Erythroblast (primary cell): ENCODE measurements at places on chromosomes 6 and 20.

DNA sequence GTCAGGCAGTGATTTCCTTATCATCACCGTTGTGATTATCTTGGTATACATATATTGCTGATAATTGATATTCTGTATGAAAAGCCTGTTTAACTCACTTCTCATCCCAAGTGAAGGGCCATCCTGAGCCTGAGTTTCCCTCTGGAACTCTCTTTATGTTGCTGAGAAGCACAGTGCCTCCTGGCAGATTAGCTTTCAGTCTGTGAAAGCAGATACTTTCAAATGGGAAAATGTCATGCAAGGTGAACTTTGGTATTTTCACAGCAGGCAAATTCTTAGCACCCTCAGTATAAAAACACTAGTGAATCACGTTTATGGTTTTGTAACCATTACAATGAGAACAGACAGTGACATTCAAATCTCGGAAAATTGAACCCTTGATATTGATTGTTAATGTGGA, 151.6 kb downstream of the PRIM2 start:
- DNase-seq, result no peak

DNA sequence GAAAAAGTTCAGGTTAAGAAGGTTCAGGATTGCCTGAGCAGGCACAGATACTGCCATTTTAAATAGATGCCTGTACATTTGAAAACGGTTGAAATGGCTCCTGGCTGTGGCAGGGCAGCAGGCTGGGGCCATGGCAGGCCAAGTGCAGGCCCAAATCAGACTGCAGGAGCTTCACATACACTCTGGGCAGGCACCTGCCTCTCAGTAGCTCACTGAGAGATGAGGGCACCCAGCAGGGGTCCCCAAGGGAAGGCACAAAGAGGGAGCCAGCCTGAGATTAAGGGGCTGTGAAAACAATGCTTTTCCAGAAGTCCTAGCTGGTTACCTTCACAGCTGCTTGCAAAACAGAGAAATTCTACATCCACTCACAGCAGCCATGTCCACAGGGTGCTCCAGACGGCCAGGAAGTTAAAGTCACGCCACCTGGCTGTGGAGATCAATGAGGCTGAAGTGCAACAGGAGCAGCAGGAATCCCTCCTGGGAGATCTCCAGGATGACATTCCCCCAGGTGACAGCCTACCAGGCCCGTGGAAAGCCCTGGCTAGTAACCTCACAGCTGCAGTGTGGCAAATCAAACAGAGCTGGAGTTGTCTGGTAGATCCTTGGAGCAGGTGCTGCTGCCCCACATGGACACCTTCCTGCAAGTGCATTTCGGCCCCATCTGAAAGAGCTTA, 6.2 kb upstream of the RAET1E start:
- DNase-seq, result no peak

DNA sequence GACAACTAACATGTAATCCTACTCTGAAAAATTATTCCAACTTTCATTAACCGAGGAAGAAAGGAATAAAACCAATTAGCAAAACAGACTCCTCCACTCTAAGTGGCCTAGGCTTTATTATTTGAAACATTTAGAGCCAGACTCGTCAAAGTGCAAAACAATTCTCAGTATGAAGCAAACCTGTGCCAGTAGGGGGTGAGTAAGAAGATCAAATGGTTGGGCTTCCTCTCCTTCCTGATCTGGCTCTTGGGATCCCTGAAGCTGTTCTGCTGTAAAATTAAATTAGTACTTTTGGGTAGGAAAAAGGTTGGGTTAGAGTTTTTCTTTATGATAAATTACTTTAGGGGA, 177.6 kb upstream of the MAN1A1 start:
- no peak for DNase-seq

DNA sequence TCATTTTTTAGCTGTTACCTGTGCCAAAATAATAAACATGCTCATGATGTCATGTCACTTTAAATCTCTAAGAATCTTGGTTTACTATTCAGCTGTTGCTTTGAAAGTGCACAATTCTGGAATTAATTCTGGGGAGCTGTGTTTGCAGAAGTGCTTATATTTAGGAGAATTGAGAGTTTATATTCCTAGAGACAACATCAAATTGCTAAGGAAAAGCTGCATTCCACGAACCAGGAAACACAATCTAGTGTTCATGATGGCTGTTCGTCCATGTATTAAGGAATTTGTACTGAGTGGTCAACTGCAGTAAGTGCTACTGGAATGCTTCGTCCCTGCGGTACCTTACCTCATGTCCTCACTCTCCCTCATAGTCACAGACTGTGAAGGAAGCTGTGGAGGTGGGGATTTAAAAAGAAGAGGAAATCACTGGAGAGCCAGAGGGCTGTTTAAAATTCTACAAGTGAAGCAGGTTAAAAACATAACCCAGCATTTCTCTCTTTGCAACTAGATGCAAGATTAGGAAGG, 161.0 kb downstream of the TRMT11 start:
- no peak for DNase-seq

GRCh38 chr6:117506180-117506835, 23.8 kb downstream of the DCBLD1 start:
- no peak for DNase-seq
